ENCODE measurements at places on chromosomes 2 and 18. TPM values are rescaled to one million over a fixed set of nuclear protein-coding genes. Genes with fewer than 3 reads are reported as not detected.

Gene HOXD4
- 2.5 TPM for total RNA-seq

Gene CBLN2
- 0.29 TPM for total RNA-seq

Gene TNS1
- total RNA-seq, result 2.6 TPM

Gene DNER
- 14.3 TPM for total RNA-seq

Gene EPB41L3
- 64.6 TPM for total RNA-seq

Gene AKAIN1
- total RNA-seq, result not detected

Gene TCF23
- total RNA-seq, result not detected

Gene BOLL
- total RNA-seq, result not detected

Gene MSTN
- not detected for total RNA-seq

Gene CXCR4
- total RNA-seq, result 6.5 TPM

Gene UGT1A8
- 15.1 TPM for total RNA-seq

Gene SEMA4C
- 17.3 TPM for total RNA-seq

Gene AQP12B
- not detected for total RNA-seq

- DNase-seq, result no peak
Measured at GRCh38 chr2:52311862-52312261, 1279.9 kb upstream of the NRXN1 start.

DNA sequence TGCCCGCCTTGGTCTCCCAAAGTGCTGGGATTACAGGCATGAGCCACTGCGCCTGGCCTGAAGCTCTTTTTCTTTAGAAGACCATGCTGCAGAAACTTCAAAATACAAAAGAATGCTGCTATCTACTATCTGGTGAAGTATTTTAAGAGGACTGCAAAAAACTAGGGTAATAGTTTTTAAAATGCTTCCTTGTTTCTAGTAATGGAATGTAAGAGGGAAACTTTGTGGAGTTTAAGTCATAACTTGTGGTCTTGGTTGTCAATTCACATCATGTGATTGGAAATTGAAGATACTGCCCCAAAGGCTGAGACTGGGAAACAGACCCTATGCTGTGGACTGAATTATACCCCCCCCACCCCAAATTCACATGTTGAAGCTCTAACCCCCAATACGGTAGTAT, 68.3 kb downstream of the B3GNT2 start:
- DNase-seq, result no peak

- DNase-seq, result no peak
Measured at GRCh38 chr2:94964193-94964592, 61.3 kb upstream of the MAL start.

DNA sequence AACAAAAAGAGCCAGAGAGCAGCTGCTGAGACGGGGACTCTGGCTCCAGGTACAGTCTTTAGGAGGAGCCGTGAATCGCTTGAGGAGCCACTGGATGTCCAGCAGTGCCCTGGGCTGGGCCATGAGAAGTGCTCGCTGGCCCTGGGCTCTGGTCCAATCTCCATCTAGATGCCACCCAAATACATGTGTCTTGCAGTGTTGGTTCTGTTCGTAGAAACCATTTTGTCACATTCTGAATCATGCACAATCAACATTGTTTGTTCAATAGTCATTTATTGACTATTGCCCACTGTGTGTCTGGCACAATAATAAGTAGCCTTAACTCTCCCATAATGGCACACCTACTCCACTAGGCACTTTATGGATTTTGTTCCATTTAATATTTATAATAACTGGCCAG, 26.1 kb downstream of the TYMS start:
- no peak for DNase-seq

- peak; percentile 65 for DNase-seq
Measured at GRCh38 chr2:133109772-133110171, 439.8 kb upstream of the LYPD1 start.

DNA sequence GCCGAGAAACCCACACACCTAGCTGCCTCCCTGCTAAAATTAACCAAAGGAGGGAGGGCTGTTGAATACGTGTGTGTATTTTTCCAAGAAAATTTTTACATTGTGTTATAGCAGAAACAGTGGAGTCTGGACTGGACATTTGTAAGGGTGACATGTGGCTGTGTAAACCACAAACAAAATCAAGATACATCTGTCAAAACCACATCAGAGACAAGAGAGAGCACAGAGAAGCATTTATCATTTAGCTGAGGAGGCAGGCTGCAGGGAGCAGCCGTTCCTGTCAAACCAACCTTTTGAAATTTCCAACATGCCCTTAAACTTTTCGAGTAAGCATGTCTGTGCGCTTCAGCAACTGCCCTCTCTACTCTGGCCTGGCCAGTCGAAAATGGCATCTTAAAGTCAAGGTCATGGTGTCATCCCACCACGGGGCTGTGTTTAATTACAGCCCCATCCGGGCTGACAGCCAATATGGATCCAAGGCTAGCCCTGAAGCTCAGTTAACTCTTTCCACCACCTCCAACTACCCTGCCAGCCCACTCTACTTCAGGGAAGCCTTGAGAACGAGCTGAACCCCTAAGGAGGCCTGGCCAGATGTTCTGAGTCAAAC, 8.4 kb downstream of the BCL11A start:
- DNase-seq, result no peak

DNA sequence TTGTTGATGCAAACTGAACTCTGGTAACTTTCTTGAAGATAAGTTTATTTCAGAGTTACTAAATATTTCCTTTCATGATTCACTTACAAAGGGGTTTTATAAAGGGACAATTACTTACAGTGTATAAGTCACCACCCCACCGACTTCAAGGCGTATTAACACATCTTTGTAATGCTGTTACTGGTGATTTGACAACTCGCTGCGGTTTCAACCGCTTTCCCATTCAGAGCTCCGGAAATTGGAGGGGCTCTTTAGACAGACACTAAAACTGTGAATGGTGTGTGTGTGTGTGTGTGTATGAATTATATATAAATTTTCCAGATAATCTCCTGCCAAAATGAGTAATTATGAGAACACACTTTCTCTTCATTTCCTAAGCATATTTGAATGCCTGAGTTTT, 4.9 kb downstream of the TM4SF20 start:
- peak; percentile 59 for DNase-seq

GRCh38 chr2:96171831-96172230, 26.6 kb upstream of the DUSP2 start:
- no peak for DNase-seq

DNA sequence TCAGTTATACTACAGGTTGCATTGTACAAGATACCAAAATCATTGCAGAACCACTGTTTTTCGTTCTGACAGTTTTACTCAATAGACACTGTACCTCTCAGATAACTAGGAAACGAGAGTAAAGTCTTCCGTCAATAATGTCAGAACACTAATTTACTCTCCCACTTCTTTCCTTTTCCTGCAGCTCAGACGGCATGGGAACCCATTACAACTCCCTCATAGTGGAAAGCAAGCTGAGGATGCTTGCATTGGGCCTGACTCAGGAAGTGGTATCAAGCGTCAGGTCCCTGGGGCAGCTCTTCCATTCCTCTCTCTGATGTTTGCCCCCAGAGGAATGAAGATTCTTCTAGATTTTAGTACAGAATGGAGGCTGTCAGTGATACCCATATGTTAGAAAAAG, 23.9 kb upstream of the FHL2 start:
- no peak for DNase-seq

DNA sequence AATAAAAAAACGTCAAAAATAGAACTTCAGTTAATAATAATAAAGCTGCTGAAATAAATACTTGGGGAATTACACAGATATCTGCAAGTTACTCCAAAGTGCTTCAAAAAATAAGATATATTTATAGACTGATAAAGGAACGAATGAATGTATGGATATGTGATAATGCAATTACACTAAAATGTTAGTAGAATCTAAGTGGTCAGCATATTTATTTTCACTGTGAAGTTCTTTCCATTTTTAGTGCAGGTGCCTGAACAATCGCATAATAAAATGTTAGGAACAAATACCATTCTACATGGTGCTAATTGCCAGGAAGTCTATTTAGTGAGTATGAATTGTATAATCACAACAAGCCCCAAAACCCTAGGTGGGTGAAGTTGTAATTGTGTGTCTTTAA, 169.6 kb upstream of the RGPD4 start:
- DNase-seq, result no peak

- DNase-seq, result no peak
Measured at GRCh38 chr2:84257831-84258230, 201.2 kb downstream of the SUCLG1 start.

DNA sequence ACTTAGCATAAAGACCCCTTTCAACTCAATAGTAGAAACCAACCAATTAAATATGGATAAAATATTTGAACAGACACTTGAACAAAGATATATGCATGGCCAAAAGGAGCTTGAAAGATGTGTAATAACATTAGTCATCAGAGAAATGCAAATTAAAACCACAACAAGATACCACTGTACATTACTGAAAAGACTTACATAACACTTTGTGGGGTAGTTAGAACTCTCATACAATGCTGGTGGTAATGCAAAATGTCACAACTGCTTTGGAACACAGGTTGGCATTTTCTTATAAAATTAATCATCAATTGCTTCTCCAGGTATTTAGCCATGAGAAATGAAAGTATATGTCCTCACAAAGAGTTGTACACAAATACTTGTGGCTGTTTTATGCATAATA, 60.7 kb downstream of the TTC27 start:
- DNase-seq, result peak; percentile 14

DNA sequence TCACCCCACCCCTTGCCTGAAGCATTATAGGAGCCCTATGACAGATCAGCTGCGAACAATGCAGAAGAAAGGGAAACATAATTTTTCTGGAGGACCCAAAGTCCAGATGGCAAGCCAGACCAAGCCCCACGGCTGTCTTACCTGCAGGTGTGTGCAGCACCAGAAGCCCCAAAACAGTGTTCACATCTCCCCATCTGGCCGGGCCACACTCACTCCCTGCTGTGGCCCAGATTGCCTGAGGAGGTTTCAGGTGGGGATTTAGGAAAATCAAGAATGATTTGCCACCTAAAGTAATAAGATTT, 11.7 kb upstream of the STK17B start:
- no peak for DNase-seq

- no peak for DNase-seq
Measured at GRCh38 chr2:109645412-109646184, 31.4 kb downstream of the SOWAHC start.

GRCh38 chr2:182541268-182541667, 114.4 kb upstream of the PDE1A start:
- no peak for DNase-seq

DNA sequence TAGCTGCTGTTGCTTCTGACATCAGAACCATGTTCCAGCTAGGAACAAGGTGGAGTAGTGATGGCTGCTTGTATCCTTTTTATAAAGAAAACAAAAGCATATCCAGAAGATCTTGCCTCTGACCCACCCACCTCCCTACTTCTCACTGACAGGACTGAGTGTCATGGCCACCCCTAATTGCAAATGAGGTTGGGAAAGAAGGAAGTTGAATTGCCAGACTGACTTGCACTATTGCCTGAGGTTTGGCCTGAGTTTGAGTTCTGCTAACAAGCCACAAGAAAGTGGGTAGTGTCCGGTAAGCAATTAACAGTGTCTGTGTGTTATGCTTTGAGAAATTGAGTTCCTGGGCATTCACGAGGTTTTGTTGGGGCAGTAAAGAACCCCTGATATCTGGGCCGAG, 22.8 kb downstream of the SGPP2 start:
- no peak for DNase-seq

- DNase-seq, result no peak
Measured at GRCh38 chr2:196830701-196831100, 21.5 kb upstream of the C2orf66 start.

DNA sequence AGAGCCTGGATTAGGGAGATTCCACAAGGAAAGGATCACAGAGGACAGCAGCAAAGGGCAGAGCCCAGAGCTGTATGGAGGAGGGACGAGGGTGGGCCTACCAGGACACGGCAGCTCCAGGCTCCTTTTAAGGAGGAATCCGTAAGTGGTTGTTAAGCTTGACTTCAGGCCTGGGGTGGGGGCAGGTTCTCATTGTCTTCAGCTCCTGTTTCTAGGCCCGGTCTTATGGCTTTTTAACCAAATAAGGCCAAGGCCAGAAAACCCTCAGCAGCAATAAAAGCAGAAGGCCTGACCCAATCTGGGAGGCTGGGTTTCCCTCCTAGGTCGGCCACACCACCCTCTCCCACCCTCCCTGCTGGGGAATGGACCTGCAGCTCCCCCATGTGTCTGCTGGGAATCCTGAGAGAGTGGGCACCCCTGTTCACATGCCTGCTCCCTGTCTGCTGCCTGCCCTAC, 111.2 kb downstream of the PLB1 start:
- DNase-seq, result peak; percentile 72

GRCh38 chr18:79445696-79446561, 50.2 kb downstream of the NFATC1 start:
- no peak for DNase-seq

DNA sequence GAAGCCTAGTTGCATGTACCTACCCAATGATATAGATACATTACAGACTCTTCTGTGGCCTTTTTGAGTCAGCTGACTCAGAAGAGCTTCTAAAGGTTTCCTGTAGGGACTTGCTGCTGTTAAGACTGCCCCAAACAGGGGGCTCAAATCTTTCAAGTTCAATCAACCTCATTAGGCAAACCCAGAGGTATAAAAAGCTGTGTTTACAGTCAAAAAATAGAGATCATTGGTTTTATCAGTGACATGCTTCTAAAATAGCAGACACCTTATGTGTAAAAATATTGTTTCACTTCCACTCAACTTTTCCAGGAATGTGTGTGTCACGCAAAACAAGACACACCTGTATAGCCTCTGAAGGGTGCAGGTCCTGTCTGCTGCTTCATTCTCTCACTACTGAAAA, 624.3 kb upstream of the FANCL start:
- no peak for DNase-seq

DNA sequence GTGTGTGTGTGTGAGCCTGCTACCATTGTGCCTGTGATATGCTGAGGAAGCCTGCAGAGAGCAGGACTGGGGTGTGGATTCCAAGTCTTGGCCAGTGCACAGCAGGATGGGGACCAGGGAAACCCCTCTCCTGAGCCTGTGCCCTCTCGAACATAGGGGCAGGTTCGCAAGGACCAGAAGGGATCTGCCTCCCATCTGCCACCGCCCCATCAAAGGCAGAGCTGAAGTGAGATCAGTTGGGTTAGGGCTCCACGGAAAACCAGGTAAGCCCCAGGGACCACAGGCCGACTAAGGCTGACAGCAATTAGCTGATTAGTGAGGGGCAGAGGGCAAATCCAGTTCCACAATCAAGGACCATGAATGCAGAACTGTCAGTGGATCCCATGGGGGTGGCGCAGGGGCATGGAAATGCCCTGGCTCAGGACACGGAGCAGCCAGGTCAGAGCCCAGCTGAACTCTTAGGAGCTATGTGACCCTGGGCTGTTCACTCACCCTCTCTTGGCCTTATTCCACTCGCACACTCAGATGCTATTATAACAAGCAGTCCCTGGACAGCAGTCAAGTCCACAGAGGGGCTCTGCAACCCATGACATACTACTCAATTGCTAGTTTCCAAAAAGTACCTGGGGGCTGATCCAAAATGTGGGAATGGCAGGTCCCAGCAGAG, 84.2 kb upstream of the ID2 start:
- DNase-seq, result no peak

DNA sequence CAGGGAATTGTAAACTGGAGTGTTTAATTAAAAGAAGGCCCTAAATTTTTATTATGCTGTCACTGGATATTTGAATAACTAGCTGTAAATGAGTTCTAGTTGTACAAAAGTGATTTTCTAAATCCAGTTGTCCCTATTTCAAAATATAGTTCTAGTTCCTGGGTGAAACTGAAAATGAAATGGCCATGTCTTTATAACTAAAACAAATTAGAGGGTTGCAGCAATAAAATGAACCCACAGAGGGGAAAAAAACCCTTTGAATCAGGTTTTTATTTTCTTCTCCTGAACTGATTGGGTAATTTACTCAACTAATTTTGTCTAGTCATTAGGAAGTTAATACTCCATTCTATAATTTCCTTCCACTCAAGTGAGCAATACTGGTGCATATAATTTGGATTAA, 55.6 kb upstream of the MAP4K3 start:
- no peak for DNase-seq

GRCh38 chr2:199118673-199119112, 339.0 kb downstream of the SATB2 start:
- no peak for DNase-seq

GRCh38 chr2:6025391-6025790, 333.2 kb downstream of the SOX11 start:
- no peak for DNase-seq

Data from Daoy (cell line).